ENCODE measurements at places on chromosomes 16 and 17.

GRCh38 chr17:77174928-77175661, 34.3 kb downstream of the SEC14L1 start:
- no peak for DNase-seq

- DNase-seq = no peak
These were observed 4.4 kb downstream of the MSLN start for GRCh38 chr16:764848-765487.

DNA sequence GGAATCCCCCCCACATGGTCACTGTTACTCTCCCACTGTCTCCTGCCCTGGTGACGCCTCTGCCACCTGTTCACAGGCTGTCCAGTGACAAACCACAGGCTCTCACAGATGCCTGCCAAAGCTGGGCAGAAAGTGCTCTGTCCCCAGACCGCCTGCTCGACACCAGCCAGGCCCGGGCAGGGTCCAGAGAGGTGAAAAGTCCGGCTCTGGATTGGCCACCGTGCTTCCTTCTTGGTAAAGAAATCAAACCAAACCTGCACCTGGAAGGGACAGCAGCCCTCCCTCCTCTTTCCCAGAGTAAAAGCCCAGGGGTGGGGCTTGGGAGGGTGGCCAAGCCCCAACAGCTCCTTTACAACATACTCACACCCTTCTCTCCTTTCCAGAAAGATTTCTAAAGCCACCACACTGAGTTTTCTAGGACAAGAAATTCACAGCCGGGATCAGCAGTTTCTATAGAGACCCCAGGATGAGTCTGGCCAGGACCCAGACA, 6.2 kb downstream of the PCGF2 start:
- no peak for DNase-seq

DNA sequence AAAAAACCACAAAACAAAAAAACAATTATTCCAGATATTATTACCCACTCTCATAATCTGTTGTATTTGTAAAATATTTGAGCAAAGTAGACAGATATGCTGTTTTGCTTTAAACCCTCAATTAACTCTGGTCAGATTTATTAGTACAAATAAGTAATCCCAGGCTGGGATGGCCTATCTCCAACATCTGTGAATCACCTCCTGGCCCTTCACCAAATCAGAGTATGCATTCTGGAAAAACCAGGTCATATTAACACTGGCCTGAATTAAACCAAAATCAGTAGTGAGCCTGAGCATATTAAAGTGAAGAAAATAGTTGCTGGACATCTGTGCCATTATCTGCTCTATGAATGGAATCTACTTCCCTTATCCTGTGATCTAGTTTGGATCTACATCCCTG, 41.0 kb downstream of the STAT3 start:
- DNase-seq = no peak

- no peak for DNase-seq
These were observed 43.8 kb upstream of the NF1 start for GRCh38 chr17:31050948-31051347.

GRCh38 chr16:87831421-87832136, 37.7 kb downstream of the SLC7A5 start:
- no peak for DNase-seq

GRCh38 chr17:50064253-50065001, 8.5 kb downstream of the ITGA3 start:
- DNase-seq = no peak

DNA sequence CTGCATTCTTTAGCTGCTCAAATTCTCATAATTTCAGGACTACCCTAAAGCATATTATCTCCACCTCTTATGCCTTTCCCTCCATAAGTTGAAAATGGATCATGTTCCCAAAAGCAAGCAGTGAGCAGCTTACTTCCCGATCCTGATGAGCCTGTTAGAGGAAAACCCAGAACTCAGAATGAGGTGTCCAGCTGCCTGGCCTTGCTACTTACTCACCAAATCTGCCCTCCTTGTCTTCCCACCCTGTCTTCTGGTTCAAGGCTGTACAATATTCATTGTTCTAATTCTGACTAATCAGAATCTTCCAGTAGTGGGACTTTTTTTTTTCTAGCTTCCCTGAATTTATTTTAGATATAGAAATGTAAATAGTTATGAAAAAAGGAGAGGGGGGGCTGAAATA, 10.8 kb downstream of the LYRM1 start:
- DNase-seq = no peak

- peak; percentile 58 for DNase-seq
These were observed 201.9 kb downstream of the SNX29 start for GRCh38 chr16:12178251-12178990.

- DNase-seq = no peak
These were observed 45.8 kb upstream of the ARHGAP17 start for GRCh38 chr16:25060920-25061319.

- no peak for DNase-seq
These were observed 8.6 kb downstream of the COG1 start for GRCh38 chr17:73201215-73202069.

- no peak for DNase-seq
These were observed 115.3 kb upstream of the NOL11 start for GRCh38 chr17:67602444-67602843.

DNA sequence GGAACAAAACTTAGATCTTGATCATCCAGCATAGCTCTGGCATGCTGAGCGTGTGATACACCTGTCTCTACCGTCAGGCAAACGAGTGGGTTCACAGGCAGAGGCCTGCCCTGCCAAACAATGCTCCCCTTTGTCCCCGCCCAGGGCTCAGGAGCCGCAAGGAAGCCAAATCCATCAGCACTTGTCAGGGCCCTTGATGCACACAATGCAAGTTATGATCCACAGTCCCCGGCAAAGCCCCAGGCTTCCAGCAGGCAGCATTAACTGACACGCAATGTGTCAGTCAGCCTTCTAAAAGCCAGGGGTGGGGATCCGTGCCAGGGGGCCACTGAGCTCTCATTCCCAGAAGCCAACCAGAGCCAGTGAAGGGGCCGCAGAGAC, 460.9 kb downstream of the SLC39A11 start:
- DNase-seq = no peak

DNA sequence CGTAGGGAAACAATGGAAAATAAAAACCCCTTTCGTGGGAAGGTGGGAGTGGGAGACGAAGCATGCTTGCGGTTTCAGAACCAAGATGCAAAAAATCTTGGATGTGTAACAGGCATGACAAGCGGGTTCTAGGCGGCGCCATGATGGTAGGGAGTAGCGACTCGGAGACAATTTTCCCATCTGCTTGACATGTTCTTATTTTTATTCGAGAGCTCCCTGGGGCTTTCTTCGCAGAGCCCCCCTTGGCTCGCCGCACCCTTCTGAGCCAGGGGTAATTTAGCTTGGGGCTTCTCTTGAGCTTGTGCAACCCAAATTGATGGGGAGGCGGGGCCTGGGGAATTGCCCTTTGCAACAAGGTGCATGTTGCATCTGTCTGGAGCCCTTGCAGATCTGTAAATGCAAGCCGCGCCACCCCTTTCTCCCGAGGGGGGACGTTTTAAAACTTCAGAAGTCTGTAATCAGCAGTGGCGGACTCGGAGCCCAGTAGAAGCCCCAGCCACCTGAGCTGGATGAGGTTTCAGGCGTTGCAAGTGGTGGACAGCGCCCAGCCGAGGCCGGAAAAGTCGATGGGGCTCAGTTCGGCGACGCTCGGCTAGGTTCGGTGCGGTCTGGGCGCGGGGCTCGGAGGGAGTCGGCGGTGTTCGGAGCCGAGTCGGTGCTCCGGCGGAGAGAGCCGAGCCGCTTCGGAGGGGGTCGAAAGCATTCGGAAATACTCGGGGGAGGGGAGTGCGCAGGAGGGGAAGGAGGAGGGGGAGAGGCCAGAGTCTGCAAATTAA, 2.9 kb downstream of the GNAO1 start:
- peak; percentile 83 for DNase-seq

DNA sequence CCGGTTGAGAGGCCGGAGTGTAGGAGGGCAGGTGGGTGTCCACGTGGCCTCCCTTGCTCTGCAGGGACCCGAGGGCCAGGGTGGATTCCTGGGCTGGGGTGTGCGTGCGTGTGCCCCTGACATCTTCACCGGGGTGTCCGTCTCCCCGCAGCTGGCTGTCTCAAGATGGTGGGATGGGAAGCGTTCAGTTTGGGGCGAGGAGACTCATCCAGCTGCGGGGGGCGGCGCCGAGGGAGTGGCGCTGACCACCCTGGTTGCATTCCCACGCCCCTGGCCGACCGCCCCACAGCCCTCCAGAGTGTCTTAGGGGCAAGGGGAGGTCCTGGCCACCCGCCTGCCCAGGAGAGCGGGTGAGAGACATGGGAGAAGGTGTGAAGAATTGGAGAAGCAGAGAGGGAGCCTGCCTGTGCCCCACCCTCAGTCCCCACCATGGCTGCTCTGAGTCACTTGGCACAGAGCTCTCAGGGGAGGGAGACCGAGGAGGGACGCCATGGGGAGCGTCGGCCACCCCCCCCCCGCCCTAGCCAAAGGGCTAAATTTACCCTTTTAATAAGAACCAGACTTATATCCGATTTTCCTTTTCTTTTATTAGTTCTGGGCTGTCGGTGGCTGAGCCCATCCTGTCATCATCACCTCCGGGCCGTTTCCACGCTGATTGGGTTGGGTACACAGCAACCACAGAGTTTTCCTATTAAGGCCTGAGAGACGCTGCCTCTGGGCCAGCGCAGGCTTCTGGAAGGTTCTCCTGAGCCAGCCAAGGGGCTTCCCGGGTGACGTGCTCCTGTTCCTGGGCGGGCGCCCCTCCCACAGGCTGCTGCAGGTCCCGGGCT, 22.0 kb downstream of the BAHCC1 start:
- DNase-seq = no peak
